Activated CD8-positive, alpha-beta memory T cell treated with anti-CD3 and anti-CD28 coated beads for 1 hour (primary cell): ENCODE measurements at places on chromosomes 2 and 18.

DNA sequence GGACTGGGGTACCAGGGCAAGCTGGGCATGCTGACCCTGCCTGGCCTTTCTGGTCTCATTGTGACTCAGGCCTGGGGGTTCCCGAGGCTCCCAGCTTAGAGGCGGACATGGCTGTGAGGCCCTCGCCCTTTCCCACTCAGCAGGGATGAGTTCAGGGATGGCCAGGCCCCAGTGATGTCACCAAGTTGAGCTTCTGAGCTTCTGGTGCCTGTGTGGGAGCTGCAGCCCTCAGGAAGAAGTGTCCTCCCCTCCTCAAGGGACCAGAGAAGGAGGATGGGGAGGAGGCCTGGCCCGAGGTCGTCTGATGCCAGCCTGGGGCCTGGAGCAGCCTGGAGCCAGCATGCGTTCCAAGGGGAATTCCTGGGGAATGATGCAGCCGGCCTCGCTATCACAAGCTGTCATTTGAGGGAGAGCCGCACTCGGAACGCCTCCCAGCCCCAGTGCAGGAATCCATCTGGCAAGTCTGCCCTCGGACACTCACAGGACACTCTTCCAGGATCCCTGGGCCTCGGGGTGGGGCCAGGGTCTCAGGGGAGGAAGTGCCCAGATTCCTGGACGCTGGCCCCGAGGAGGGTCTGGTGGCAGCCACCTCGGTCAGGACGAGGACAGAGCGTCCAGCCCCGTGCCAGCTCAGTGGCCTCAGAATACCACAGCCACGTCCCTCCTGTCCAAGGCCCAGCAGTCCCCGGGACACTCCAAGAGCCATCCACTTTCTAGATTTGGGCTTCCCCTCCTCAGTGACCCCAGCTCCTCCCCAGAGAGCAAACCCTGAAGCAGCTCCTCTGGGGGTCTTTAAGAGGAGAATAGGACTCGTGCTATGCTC lies 61.2 kb upstream of the GPC1 start:
- no peak for DNase-seq

DNA sequence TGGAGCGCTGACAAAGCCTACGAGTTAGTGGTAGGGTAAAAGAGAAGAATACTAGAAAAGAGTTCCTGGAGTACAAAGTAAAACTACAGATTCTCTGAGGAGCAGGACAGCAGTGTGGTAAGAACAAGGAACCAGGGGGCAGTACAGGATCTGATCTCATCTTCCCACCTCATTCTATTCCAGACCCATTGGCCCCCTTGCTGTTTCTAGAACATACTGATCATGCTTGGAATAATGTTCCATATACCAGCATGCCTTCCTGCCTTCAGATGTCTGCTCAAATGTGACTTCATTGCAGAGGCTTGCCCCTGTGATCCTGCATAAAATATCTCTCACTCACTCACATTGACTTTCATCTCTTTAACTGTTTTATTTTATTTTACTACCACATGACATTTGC lies 19.3 kb downstream of the MSGN1 start:
- no peak for DNase-seq

GRCh38 chr2:226669249-226669648 lies 130.4 kb downstream of the IRS1 start:
- no peak for DNase-seq

DNA sequence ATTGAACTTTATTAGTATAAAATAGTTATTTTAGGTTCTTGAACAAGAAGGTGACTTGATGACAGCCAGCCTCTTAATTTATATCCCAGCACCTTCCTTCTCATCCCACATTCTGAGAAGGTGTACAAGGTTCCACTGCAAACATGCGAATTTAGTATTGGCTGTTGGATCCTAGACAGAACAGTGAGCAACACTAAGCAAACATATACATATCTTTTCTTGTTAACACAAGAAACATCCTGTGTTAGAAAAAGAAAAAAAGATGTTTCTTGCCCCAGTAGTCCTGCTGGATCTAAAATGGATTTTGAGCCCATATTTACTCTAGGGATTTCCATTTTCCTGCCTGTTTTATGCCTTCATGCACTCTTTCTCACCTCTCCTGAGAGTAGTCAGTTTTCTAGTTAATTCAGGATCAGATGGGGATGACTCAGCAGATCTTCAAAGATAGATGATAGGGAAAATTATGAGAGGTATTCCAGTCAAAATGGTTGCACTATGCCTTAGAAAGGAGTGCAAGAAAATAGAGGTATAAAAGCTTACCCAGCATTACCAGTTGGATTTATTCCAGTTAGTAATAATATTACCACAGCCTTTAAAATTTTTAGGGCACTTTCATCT lies 336.5 kb downstream of the MEIS1 start:
- no peak for DNase-seq

DNA sequence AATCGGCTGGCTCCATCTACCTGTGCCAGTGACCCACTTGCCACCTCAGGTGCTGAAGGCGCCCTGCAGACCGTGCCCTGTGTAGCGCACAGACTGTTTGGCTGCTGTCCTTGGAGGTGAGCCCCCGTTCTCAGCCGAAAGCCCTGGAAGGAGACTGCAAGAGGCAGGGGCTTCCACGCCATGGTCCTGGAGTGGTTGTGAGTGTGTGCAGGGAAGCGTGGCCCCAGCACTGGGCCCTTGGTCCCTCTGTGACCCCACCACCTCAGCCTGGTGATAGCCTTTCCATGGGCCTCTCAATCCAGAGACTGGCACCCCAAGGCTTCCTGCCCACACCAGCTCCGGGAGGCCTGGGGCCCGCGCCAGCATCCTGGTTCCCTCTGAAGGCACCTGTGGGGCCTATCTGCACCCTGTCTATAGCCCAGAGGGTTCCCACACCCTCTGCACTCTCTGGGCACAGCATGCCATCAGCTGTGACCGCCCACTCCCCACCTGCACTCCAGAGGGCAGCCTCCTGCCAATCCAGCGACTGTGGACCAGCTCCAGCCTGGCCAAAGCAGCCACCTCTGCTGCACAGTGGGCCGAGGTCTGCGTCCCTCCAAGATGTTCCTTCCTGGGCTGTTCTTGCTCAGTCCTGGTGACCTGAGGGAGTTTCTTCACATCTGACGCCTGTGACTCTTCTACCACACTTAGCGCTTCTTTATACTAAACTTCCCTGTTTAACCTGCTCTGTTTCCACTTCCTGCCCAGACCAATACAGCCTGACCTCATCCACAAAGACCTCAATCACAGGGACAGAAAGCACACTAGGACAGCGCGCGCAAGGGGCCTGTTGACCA lies 109.5 kb downstream of the EIPR1 start:
- no peak for DNase-seq

DNA sequence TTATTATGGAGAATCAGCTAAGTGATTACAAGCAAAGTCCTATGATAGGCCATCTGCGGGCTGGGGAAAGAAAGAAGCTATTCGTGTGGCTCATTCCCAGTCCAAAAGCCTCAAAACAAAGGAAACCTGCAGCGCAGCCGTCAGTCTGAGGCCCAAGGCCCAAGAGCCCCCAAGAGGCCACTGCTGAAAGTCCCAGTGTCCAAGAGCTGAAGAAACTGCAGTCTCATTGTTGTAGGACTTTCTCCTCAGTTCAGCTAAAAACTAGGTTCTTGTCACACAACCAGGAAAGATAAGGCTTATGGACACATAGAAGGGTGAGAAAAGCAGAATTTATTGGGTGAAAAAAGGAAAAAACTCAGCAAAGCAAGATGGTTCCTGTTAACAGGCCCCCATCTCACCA lies 143.2 kb downstream of the RHBDD1 start:
- DNase-seq: no peak

- DNase-seq: no peak
Measured at GRCh38 chr2:170322140-170322766, 144.3 kb downstream of the MYO3B start.

GRCh38 chr2:73257425-73258125 lies 23.5 kb downstream of the CCT7 start:
- DNase-seq: no peak
